ENCODE measurements at places on chromosomes 2 and 18.
A peak's percentile ranks its signal among the peaks of the same experiment; 100 is the strongest.

- no peak for DNase-seq
Observed at GRCh38 chr2:74760875-74761630, 72.9 kb upstream of the HK2 start.

DNA sequence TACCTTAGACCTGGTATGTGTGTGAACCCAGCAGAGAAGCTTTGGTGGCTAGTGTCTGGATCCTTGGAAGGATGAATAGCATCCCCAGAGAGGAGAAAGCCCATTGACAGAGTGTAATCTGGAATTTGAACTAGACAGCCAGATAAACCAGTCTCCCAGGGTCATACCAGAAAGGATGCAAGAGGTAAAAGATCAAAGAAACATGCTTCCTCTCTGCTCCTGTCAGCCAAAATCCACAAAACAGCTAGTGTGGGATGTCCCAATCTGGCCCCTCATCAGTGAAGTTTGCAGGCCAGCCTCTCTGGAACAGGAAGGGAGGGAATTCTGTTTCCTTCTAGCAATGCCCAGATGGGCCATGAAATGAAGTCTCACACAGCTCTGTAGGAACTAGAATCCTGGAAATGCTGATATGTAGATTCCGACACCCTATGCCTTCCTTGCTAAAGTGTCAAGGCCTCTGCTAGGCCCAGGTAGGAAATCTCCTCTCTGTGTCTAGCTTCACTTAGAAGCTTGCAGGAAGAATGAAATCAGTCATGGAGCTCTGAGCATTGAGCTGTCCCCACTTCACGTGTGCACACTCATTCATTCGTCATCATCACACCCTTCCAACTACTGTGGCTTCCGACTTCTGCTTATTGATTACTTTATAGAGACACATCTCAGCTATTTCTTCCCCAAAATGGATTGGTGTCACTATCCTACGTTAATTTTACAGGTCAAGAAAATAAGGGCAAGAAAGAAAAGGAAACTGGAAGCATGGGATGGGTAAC is 38.0 kb downstream of the EVA1A start:
- no peak for DNase-seq

- no peak for DNase-seq
Observed at GRCh38 chr2:138724327-138724726, 55.9 kb downstream of the NXPH2 start.

DNA sequence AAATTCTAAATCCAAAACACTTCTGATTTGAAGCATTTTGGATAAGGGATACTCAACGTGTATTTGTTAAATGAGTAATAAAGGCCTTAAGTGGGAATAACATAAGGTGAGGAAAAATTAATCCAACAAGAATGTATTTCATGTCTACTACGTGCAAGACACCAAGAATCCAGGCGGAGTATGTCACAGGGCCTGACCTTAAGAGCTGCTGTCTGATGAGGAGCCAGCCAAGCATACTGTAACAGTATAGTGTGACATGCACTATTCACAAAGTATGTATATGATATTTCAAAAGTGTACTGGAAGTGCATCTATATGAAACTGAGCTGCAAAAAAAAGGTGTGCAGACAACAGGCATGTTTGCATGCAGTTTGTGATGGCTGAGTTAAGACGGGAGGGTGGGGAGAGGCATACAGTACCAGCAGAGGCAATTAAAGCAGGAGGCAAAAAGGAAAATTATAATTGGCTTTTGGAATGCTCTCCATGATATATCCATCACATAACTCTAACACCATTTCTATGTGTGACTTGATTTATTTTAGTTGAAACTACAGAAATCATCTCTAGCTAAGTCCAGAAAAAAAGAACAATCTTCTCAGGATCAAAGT is 18.2 kb downstream of the IWS1 start:
- DNase-seq: peak; percentile 45

- DNase-seq: peak; percentile 56
Observed at GRCh38 chr2:172735582-172736423, at the start of gene RAPGEF4. RAPGEF4 (plus strand) TSS chr2:172735845; CDS start chr2:172735984, 139 bp downstream.

DNA sequence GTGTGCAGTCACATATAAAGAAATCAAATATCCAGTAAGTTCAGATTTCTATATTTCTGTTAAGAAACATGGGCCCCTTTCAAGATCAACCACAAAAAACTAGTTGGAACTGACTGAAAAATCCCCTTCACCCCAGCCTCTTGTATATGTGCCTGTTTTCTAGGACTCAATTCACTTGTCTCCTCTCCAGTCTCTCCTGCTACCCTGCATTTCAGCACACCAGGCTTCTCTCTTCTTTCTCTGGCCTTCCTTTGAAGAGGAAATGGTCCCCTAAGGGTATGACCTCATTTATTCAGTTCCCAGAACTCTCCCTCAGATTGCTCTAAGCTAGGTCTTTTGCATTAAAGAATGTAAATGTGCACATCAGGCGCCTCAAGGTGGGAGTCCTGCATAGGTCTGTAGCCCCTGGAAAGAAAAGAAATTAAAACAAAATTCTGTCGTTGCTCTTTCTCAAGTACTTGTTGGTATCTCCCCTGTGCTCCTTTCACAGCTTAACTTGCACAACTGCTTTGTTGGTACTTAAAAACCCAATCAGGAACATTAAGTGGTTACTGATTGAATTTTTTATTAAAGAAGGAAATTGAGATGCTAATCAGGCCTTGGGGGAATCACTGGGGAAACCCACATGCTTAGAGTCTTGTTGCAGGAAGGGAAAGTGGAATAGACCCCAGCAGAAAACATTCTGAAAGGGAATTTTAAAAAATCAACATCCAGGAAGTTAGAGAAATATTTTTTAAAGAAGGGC is 278.4 kb downstream of the AGPS start:
- no peak for DNase-seq

GRCh38 chr2:26070730-26071129 is 36.8 kb downstream of the RAB10 start:
- no peak for DNase-seq

- peak; percentile 73 for DNase-seq
Observed at GRCh38 chr2:160493227-160494028, at the start of gene RBMS1. RBMS1 (minus strand) TSS chr2:160493807; CDS start chr2:160493363, 444 bp downstream.

- peak; percentile 46 for DNase-seq
Observed at GRCh38 chr18:59605633-59606192, 91.5 kb downstream of the CCBE1 start.

- no peak for DNase-seq
Observed at GRCh38 chr2:227407591-227408151, 19.9 kb upstream of the SCYGR1 start.

GRCh38 chr2:45067859-45068570 is 58.8 kb upstream of the SIX2 start:
- DNase-seq: no peak

DNA sequence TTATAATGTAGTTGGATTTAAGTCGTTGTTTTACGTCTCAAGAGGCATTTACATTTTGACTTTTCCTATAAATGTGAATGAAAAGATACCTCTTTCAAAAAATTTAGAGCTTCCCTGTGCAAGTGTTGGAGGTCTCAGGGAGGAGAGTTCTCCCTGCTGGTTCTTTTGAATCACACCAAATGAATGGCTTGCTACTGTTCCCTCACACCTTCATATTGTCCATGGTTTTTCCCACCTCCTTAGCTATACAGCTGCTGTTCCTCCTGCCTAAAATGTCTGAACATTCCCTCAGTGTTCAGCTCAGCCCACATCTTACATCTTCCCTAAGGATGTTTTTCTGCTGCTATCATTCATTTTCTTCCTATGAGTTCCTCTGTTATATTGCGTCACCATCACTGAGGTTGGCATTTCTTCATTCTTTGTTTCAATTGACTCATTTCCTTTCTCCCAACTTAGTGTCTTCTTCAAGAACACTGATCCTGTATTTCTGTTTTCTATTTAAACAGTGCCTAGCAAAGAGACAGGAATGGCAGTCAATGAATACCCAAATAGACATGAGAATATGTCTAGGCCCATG is 46.0 kb downstream of the COX7A2L start:
- DNase-seq: peak; percentile 90

DNA sequence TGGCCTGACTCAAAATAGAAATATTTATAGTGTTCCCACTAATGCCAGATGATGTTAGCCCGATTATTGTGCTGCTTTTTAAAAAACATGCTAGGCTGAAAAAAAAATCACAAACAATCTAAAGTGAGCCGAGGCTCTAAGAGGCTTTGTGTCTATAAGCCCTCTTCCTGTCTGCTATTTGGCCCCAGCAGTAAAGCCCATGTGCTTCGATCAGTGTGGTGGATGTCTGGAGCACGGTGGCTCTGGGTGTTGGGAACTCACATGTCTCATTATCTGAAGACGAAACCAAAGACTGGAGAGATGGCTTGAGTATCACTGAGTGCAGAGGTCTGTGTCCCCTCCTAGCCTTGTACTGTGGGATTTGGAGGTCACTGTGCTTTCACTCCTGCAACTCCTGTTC is 55.1 kb downstream of the INO80C start:
- no peak for DNase-seq

DNA sequence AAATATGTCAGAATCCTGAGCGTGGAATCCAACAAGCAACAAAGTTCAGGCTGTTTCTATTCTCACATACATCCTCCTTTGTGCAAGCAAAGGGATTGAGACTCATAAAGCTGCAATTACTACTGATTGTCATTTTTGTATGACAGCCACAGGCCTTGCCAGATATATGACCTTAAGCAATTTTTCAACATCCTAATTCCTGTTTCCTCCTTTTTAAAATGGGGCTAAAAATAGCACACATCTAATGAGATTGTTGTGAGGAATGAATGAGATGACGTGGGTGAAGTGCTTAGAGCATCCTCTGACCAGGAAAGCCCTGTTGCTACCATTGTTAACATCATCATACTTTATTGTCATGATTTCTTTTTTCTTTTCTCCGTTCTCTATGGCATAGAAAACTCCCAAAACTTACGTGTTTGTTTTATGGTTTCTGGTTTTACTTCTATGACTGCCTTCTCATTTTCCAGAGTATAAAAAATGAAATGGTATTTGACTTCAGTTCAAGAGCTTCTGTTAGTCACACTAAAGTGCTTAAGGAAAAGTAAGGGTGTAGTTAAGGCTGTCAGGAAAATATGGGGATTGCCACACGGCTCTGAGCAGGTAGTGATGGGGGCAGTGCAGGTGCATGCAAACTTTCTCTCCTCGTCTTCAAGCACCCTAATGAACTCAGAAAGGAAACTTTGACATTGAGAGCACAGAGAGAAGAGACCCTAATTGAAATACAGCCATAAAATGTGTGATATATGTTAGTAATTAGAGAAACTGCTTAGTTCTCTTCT is 590.6 kb upstream of the NETO1 start:
- DNase-seq: no peak

DNA sequence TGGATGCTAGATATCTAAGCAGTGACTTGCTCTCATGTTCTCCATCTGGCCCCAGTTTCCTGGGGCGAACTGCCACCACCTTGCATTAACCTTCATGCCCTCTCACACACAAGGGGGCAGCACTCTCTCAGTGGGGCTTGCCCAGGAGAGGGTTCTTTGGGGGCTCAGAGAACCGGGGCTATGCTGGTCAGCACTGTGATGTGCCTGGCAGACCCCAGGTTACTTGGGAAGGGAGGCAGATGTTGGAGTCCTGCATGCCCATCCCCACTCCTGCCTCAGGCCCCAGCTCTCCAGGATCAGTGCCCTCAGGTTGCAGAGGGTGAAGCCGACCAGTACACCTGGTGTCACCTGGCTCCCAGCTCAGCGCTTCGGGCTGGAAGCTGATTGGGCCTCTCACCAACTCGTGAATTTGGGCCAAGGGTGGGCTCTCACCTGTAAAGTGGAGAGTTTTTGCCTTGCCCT is 396.2 kb upstream of the HS6ST1 start:
- DNase-seq: no peak

DNA sequence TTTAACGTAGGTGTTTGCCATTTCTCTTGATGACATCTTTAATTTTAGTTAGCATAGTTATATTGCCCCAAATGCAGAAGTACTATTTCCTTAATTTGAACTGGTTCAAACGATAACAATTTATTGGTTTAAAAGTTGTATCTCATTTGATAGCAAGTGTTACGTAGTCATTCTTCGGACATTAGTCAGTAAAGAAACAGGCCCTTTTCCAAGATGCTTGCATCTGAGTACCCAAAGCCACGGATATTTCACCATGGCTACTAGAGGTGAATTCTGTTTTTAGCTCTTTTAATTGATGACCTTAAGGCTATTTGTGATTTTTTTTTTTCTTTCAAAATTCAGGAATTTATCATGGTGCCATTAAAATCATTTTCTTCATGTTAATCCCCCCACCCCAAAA is 32.1 kb downstream of the GLS start:
- no peak for DNase-seq

DNA sequence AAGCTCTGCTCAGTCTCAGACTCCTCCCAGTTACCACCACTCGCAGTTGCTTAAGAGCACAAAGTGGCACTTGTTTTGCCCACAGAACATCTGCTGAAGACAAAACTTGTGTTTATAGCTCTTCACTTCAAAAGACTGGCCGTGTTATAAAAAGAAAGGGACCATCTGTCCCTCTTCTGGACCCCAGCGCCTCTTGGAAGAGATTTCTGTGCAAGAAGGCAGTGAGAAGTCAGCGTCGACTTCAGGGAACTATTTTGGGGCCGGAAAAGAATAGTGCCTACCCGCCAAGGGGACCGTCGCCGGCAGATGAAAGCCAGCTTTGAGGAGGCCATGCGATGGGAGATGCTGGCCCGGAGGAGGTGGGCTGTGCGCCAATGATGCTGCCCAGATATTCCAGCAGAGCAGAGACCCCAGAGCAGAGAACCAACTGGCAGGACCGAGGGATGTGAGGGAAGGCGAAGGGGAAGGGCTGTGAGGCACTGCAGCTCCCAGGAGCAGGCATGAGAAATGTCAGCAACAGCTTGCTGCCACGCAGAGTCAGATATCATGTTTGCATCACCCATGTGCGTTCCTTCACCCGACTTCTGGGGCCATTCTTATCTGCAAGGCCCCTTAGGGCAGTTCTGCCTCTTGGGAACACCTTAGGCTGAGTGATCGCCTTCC is 270.9 kb downstream of the ATAD2B start:
- DNase-seq: no peak

DNA sequence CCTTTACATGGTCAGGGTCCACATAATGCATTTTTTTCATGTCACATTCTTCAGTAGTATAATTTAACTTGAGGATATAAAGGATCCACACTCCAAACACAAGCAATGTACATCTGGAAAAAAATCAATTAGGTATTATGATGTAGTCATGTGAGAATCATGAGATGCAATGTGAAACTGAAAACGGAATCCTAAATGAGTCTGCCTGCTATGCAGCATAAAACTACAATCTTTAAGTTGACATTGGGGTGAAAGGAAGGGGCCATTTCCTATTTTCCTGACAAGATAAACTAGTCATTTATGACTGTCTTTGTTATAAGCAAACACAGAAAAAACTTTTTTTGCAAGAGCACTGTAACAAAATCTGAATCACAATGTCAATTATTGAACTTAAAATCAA is 27.6 kb downstream of the ST3GAL5 start:
- no peak for DNase-seq

DNA sequence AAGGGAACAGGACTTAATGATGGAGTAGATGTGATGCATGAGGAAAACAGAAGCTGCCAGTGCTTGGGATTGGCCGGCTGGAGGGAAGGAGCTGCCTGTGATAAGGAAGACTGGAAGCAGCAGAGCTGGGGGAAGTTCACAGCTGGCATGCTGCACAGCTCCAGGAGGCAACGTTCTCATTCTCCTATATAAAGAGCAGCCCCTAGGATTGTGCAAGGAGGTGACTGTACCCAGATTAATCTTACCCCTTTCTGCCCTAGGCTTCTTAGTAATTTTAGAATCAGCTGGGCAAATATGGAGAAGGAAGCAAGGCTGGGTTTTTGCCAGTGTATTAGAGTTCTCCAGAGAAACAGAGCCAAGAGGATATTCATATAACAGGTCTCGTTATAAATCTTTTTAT is 155.8 kb downstream of the ALPK2 start:
- peak; percentile 27 for DNase-seq

GRCh38 chr18:25734336-25734735 is 356.1 kb downstream of the SS18 start:
- DNase-seq: no peak

GRCh38 chr2:71417300-71418202 is 35.8 kb upstream of the DYSF start:
- DNase-seq: no peak
